ENCODE measurements at places on chromosomes 4 and X.

GRCh38 chr4:25033526-25033925 is 2.8 kb upstream of the LGI2 start:
- DNase-seq, result no peak

GRCh38 chr4:16505726-16506125 is 279.5 kb upstream of the TAPT1 start:
- no peak for DNase-seq

DNA sequence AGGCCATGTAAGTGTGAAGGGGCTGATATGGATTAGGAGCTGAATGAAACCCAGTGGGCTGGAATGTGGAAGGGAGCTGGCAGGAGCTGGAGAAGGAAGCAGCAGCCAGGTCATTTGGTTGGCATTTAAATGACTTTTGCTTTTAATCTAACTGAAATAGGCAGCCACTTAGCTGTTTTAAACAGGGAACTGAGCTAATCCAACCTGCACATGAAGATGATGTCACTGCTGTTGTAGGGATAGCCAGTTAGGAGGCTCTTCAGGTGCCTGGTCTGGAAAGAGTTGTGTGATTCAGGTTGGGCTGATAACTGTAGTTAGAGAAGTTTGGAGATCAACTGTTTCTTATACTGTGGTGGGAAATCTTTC is 122.4 kb downstream of the PALLD start:
- no peak for DNase-seq

- no peak for DNase-seq
Measured at GRCh38 chr4:107705742-107706556, 14.1 kb downstream of the PAPSS1 start.

DNA sequence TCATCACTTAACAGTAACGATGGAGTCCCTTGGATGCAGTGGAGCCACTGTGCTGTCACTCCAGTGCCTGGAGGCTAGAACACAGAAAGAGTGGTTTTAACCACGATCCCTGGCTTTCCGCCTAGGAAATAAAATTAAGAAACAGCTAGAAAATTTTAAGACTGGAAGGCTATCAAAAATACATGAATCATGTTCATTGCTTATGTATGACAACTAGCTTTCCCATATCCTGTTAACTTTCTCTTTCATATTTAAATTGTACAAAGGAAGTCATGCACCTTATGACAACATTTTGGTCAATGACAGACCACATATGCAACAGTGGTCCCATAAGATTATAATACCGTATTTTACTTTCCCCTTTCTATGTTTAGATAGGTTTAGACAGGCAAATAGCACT is 115.1 kb downstream of the GALNTL6 start:
- no peak for DNase-seq

GRCh38 chrX:37846141-37846540 is 1.2 kb downstream of the DYNLT3 start:
- DNase-seq, result no peak

- no peak for DNase-seq
Measured at GRCh38 chrX:118370921-118371624, 25.2 kb downstream of the WDR44 start.

DNA sequence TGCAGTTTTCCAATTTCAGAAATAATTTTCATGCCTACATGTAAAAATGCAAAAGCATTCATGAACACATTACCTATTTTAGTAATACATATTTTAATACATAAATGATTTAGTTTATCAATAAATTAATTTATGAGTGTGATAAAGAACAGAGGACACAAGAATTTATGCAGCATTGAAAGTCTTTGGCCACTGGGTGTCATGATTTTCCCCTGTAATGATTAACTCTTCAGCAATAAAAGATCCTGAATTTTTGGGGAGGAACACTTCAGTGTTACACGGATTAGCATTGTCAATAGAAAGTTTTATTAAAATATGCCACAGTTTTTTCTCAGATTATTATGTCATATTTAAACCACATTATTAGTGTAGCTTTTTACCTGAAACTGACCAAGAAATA is 8.6 kb upstream of the VCX2 start:
- no peak for DNase-seq

GRCh38 chrX:154357205-154357604 is 17.2 kb downstream of the FLNA start:
- DNase-seq, result no peak

- no peak for DNase-seq
Measured at GRCh38 chrX:97189668-97190067, 306.0 kb downstream of the RPA4 start.

DNA sequence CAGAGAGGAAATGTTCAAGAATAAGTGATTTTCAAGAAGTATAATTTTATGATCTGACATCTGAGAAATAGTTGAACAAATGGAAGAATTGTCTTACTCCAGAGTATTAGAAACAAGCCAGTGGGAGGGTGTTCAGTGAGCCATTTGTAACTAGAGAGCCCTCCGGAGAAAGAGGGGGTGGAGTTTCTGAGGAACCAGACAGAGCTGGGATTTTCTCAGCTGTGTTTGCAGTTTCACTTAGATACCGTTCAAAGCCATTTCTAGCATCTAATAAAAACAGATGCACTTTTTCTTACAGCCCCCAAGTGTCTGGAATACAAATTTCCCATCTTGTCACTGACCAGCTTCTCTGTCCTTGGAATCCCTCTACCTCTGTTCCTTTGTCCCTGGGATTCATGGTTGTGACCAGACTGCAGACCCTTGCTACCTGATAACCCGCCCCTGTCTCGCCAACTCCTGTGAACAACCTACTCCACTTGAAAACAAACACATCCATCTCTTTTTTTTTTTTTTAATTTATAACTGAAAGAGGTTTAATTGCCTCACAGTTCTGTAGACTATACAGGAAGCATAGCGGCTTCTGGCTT is 132.8 kb upstream of the KLF3 start:
- no peak for DNase-seq

- DNase-seq, result no peak
Measured at GRCh38 chr4:139555705-139556070, 331 bp downstream of the SETD7 start.

GRCh38 chrX:320126-320783 is 1.7 kb upstream of the GTPBP6 start:
- DNase-seq, result no peak

DNA sequence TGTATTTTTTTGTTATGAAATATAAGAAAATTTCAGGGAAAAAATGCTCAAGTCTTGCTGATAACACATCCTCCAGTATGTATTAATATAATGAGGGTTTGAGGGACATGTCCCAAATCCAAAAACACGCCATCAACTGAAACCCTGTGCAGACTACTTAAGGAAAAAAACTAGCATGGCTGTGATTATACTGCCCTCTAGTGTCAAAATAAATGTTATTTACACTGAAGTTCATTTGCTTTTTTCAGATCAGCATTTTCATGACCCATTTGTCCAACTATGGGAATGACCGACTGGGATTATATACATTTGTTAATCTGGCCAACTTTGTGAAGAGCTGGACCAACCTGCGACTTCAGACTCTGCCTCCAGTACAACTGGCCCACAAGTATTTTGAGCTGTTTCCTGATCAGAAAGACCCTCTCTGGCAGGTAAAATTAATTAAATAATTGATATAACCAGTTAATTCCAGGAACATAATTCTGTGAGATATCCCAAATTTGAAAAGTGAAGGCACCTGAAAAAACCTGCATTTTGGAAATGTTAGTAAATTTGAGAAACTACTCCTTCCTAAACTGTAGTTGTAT is 128.5 kb downstream of the PRSS12 start:
- no peak for DNase-seq

- no peak for DNase-seq
Measured at GRCh38 chr4:91622925-91623602, 680.7 kb upstream of the GRID2 start.

DNA sequence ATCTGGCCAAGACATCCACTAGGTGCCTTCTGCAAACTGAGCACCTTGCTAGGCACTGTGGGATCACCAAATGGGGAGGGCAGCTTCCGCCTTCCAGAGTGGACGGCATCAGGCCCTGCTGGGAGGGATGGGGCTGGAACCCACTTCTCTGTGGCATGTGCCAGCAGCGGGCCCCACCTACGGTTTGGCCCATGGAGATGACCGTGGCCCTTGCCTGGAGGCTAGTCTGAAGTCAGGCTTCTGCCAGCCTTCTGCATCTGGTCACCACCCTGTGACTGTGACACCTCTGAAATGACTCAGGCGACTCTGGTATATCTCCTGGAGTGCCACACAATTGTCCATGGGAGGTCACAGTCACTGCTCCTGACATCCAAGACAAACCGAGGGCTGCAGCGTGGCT is 7.2 kb downstream of the SSR4 start:
- DNase-seq, result no peak

Data from stimulated activated naive CD8-positive, alpha-beta T cell treated with anti-CD3 and anti-CD28 coated beads, Interleukin-15, Interleukin-2, amounts not matched to agents 100 U/mL and 50 U/mL, for 24 hours (primary cell).